Mucosa of descending colon (tissue), 3 donors: ENCODE measurements at places on chromosomes 5 and 9.

- no peak for DNase-seq
These were observed 78.0 kb downstream of the OSMR start for GRCh38 chr5:38923661-38924451.

GRCh38 chr9:8855046-8855445 lies 1055.5 kb upstream of the DMAC1 start:
- no peak for DNase-seq

- no peak for DNase-seq
These were observed 280.7 kb upstream of the ZNF608 start for GRCh38 chr5:125026867-125027731.

GRCh38 chr5:38468202-38468673 lies 88.2 kb downstream of the LIFR start:
- no peak for DNase-seq

DNA sequence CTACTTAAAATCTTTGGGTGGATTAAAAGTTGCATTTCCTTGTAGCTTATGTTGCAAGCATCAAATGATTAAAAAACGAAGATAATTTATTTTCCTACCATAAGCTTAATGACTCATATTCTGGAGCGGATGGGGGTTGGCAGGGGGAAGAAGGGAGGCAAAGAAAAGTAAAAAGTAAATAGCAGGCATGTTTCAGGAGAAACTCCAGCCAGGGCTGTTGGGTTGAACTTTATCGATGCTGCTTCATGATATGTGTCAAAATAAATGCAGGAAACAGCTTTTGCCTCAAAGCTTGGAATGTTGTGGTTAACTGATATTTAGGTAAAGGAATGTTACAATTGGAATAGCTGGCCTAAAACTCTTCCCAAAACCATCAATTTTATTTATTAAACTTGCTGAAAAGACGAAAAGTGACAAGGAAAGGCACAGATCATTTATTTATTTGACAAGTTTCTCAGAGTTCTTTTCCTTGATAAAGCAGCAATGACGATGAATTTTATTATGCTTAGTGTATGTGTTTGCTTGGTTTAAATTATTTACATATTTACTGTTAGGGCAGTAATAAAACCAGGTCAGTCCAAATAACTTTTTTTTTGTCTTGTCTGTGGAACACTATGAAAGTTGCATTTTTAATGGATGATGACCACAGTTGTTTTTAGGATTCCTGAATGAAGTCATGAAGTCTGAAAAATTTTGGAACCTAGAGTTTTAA lies 177.9 kb downstream of the PCSK1 start:
- DNase-seq = no peak

- DNase-seq = no peak
These were observed 39.2 kb upstream of the LURAP1L start for GRCh38 chr9:12735665-12736064.

GRCh38 chr5:71939452-71940230 lies 167.6 kb upstream of the MAP1B start:
- no peak for DNase-seq

GRCh38 chr5:103375350-103375749 lies 116.8 kb downstream of the MACIR start:
- DNase-seq = no peak

DNA sequence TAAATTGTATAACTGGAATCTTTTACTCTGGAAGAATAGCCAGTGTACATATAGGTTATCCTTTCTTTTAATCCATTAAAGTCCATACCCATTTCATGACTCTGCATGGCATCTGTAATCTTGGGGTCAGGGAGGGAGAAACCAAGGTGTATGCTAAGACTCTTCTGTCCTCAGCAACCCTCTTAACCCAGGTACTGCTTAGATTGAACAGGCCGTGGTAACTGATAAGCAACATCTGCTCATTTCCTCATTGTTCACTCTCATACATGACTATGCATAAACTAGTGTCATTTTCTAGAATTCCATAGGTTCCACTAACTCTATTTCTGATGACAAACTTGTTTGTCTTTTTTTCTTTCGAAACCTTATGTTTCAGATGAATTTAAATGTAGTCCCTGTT lies 69.3 kb upstream of the IFNE start:
- DNase-seq = no peak

- DNase-seq = no peak
These were observed 240.8 kb downstream of the MCTP1 start for GRCh38 chr5:95044096-95044495.

GRCh38 chr9:27117489-27118135 lies 8.6 kb downstream of the TEK start:
- DNase-seq = peak; percentile 76

GRCh38 chr5:74870299-74871067 lies 4.3 kb upstream of the FAM169A start:
- no peak for DNase-seq

GRCh38 chr5:43620944-43621505 lies 18.0 kb downstream of the NNT start:
- DNase-seq = no peak

DNA sequence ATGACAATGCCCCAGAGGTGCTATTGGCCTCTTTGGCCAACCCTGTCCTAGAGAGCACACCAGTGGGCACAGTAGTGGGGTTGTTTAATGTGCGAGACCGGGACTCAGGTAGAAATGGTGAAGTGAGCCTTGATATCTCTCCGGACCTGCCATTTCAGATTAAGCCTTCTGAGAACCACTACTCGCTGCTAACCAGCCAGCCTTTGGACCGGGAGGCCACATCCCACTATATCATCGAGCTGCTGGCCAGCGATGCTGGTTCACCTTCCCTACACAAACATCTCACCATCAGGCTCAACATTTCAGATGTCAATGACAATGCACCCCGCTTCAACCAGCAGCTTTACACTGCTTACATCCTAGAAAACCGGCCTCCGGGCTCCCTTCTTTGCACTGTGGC lies 1.4 kb downstream of the PCDHGC5 start:
- no peak for DNase-seq

GRCh38 chr9:75108571-75108970 lies 20.3 kb downstream of the OSTF1 start:
- DNase-seq = no peak

DNA sequence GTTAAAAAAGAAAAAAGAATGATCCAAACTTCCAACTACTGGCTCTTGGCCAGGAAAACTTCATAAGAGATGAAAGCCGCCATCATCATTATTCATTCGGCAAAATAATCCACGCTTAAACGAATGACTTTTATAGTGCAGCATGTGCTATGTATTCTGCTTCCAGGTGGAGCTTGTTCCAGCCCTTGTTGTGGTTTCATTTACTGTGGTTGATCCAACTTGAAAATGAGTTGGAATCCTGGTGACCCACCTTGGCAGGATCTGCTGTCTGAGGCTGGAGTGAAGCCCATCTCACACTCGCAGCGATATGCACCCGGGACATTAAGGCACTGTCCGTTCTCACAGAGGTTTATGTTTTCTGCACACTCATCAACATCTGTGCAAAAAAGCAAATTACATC lies 209.6 kb downstream of the FBN2 start:
- no peak for DNase-seq

DNA sequence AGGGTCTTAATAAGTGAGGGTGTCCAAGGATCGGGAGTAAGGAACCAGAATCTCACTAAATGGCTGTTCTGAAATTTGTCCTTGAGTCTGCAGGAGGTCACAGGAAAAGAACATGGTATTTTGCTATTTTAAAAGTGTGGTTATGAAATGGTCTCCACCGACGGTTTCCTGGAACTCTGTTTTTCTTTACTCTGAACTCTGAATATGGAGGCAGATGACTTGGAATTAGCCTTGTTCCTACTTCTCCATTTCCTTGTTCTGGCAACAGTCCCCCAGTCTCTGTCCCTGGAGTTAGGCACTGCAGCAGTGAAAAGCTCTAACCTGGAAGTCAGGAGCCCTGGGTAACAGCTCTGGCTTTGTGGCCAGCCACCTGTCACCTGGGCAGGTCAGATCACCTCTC lies 46.6 kb upstream of the C5orf58 start:
- no peak for DNase-seq

DNA sequence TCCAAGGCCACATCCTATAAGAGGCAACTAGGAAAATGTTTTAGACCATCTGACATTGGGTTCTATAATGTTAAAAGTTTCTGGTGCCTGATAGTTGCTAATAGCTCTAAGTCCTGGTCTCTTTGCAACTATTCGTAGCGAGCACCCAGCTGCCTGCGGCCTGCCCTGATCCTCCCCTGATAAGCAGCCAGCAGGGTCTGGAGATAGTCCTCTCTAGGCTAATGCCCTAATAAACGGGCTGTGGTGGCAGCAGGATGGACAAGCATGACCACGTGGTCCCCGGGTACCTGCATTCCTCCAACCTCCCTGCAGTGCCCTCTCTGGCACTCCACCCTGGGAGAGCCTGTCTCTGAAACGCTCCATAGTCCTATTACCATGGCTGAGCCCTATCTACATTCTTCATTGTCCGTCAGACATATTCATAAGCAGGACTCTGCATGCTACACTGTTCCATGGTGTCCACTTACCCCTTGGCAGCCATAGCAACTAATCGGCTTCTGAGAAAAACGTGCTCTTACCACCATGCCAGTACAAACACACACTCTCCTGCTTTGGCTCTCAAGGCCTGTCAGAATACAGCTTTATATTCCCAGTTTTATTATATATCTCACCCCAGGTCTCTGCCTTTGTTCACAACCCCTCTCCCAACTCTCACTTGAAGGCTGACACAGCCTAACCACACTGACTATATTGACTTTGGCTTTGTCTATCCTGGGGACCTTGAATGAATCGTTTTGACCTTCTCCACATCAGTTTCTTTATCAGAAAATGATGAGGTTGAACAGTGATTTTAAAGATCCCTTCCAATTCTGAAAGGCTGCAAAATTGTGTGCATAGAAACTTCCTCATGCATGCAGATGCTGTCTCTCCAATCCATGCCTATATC lies 49.9 kb upstream of the DAPK1 start:
- DNase-seq = no peak

DNA sequence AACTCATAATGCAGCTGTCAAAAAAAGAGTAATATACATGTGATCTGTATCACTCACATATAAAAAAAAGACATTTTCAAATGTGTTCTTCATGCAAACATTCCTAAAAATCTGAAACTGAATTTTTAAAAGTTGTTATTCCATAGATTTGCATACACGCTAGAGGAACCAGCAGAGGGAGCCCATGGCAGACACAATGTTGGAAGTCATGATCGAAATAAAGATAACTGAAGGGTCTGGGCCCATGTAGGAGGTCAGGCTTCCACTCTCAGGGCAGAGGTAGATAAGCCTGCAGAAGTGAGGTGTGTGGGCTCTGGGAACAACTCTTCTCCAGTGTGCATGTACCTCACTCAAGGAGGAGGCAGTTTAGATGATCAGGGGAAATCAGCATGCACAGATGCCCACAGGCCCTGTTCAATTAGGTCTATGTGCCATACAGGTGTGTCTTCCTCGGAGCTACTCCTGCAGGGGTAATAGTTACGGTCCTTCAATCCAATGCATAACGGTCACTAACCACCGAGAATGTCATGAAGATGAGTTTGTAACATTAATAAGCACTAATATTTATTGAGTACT lies 208.6 kb downstream of the EPB41L4A start:
- no peak for DNase-seq

GRCh38 chr9:99296291-99296951 lies 74.3 kb downstream of the SEC61B start:
- peak; percentile 43 for DNase-seq

- no peak for DNase-seq
These were observed 133.4 kb downstream of the UGCG start for GRCh38 chr9:112029921-112030444.

DNA sequence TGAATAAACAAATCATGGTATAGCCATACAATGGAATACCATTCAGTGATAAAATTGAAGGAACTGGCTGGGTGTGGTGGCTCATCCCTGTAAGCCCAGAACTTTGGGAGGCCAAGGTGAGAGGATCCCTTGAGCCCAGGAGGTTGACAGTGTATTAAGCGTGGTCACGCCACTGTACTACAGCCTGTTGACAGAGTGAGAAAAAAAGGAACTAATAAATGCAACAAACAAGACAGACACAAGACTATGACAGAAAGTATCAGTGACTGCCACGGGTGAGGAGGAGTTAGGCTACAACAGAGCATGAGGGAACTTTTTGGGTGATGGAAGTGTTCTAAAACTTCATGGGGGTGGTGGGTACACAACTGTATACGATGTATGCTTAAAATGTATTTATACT lies 2.2 kb downstream of the FNIP1 start:
- no peak for DNase-seq
